ENCODE measurements at places on chromosomes 4 and X. TPM values are rescaled to one million over a fixed set of nuclear protein-coding genes. Genes with fewer than 3 reads are reported as not detected.

Gene PDE5A
- not detected for total RNA-seq

Gene CT45A3
- total RNA-seq = not detected

Gene KLKB1
- total RNA-seq = not detected

Gene CACNA1F
- total RNA-seq = 0.72 TPM

Gene FNIP2
- total RNA-seq = 10.9 TPM

Gene NHSL2
- 0.31 TPM for total RNA-seq

Gene COX7B2
- total RNA-seq = not detected

Gene MAGEA6
- total RNA-seq = not detected

Gene DGKK
- not detected for total RNA-seq

Gene BOD1L1
- total RNA-seq = 34.8 TPM

Gene SMR3B
- not detected for total RNA-seq

Gene TRIM61
- total RNA-seq = 3.4 TPM

Gene SPANXD
- total RNA-seq = not detected

Gene CTAG1A
- total RNA-seq = not detected

Gene NPY5R
- not detected for total RNA-seq

Gene MAGEA2
- not detected for total RNA-seq

Gene BBS12
- 1.2 TPM for total RNA-seq

Gene SOWAHB
- total RNA-seq = not detected

Gene VCX
- not detected for total RNA-seq

Gene RAB33A
- total RNA-seq = 22.6 TPM

Gene NR3C2
- 6.2 TPM for total RNA-seq

Gene IL15
- 0.49 TPM for total RNA-seq

Gene ARHGAP4
- total RNA-seq = 112 TPM

Gene FGFR3
- not detected for total RNA-seq

Gene OTC
- not detected for total RNA-seq

Gene GPR143
- not detected for total RNA-seq

Gene SERPINA7
- not detected for total RNA-seq

Gene MAOA
- 0.60 TPM for total RNA-seq

Gene CXCL11
- total RNA-seq = 0.30 TPM

Gene DGAT2L6
- not detected for total RNA-seq

Gene KLF8
- total RNA-seq = 1.7 TPM

Gene F9
- not detected for total RNA-seq

Gene AWAT2
- not detected for total RNA-seq

Gene MAPK10
- 0.29 TPM for total RNA-seq

Gene FGG
- not detected for total RNA-seq

Gene LDB2
- total RNA-seq = not detected

Gene FGFBP1
- not detected for total RNA-seq

Gene TENM3
- not detected for total RNA-seq

Gene VCX2
- not detected for total RNA-seq
